AG04450 (cell line): ENCODE measurements at places on chromosomes 6 and 20. TPM values are rescaled to one million over a fixed set of nuclear protein-coding genes. Genes with fewer than 3 reads are reported as not detected.

DNA sequence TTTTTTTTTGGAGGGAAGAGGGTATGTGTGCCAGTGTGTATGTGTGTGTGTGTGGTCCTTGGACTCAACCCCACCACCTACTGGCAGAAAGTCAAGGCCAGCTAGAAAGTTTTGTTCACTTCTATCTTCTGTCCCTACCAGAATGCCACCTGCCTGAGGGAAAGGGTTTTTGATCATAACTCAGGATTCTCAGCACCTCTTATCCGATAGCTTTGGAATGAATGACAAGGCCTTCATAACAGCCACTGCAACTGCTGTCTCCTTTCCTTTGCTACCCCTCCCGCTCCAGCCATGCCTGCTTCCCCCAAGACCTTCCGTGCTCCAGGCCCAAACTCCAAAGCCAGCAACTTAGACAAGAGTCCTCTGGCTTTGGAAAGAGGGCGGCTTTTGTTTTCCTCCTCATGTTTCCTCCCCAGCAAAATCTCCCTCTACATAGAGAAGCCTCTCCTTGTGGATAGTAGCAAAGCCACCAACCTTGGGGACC is 18.7 kb downstream of the BTN3A1 start:
- no peak for DNase-seq

GRCh38 chr6:52328729-52329128 is 33.2 kb upstream of the PAQR8 start:
- no peak for DNase-seq

KCNG1 gene
- 16.0 and 20.3 TPM in 2 replicates for polyA plus RNA-seq

COL19A1 gene
- 0.09 TPM in 1 of 2 replicates, not detected in the other for polyA plus RNA-seq

GRCh38 chr6:57021086-57021720 is 25.3 kb upstream of the KIAA1586 start:
- DNase-seq = peak; percentile 8

ZC3H12D gene
- polyA plus RNA-seq = 0.01 and 0.02 TPM in 2 replicates

GRCh38 chr6:88472851-88473525 is 306.8 kb upstream of the CNR1 start:
- DNase-seq = no peak

- no peak for DNase-seq
These were observed 2.5 kb downstream of the SLC17A1 start for GRCh38 chr6:25829375-25829774.

GRCh38 chr20:625360-625932 is 15.3 kb upstream of the TCF15 start:
- no peak for DNase-seq

GRCh38 chr6:27178860-27179259 is 68.6 kb upstream of the PRSS16 start:
- no peak for DNase-seq
